ENCODE measurements at places on chromosomes 5 and 9.

DNA sequence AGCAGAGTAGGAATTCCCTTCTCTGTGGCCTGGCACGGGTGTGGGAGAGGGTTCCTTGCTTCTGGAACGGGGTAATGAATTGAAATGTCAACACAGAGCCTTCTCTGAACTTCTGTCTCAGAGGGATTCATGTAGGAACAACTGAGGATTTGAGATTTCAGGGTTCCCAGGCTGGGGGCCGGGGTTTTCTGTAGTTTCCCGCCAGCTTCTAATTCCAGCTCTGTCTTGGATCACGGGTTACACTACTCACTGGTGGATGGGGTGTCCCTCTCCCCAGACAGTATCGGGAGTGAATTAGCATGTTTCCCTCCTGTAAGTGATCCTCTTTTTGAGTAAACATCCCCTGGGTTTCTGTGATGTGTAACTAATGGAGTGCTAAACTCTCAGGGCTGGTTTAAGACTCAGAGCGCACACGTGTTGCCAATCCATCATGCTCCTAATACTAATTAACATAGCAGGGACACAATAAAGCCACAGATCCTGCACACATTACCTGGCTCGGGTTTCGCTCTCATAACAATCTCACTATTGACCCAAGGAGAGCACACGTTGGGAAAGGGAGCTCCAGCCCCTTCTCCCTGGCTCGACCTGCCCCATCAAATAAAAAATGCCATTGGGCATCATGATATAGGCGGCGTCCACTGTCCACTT is 18.1 kb upstream of the DMRT2 start:
- DNase-seq: no peak

DNA sequence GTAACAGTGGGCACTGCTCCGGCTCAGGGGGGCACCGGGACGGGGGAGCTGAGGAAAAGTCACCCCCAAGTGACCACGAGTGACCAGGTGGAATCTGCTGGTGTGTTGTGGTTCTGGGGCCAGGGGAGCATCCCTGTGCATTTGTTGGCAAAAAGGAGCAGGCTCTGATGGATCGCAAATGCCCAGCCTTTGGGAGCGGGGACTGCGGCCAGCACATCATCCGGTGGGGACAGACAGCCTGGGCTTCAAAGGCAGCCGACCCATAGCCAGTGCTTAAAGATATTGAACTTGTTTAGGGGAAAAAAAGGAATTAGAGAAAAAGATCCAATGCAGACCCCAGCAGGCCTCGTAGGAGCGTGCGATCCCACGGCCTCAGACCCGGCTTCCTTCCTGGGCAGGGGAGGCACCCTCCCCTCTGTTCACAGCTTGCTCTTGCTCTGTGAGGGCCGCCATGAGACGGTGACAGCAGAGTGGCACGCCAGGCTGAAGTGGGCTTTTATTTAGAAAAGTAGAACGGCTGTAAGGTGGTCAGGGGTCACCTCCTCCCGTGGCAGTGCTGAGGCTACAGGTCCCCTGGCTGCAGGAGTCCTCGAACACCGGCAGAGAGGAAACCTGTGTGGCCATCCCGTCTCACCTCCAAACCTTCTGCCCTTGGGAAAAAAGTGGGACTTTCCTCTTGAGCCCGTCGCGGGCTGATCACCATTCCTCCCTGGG is 41.2 kb downstream of the COL5A1 start:
- no peak for DNase-seq

DNA sequence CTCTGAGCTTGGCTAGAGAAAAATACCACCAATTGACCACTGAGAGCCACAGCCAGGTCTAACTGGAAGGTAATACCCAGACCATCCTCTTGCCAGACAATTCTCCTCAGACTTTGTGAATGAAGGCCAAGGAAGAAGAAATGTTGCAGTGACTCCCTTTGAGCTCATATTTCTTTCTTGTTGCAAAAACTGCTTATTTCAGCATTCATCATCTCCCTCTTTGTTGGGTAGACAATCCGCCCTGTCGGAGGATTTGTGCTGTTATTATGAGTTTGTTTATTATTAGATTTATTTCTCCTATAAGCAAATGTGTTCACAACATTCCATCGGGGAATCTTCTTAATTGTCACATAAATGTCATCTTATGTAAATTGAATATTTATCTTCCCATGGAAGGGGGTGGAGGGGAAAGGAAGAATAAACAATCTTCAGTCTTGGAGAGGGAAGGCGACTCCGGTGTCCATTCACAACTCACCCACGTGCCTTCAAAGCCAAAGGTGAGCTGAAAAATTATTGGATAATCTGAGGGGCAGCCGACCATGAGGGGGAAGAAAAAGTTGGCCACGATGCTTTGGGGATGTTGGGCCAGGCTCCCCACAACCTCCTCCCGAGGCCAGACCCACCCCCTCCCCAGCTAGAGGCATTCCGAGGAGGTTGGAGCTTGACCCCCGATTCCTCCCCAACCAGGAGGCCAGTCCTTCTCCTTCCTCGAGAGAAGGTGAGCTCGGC is 1.8 kb upstream of the JADE2 start:
- DNase-seq: no peak

- no peak for DNase-seq
These were observed 7.3 kb upstream of the RGS3 start for GRCh38 chr9:113456235-113456634.

DNA sequence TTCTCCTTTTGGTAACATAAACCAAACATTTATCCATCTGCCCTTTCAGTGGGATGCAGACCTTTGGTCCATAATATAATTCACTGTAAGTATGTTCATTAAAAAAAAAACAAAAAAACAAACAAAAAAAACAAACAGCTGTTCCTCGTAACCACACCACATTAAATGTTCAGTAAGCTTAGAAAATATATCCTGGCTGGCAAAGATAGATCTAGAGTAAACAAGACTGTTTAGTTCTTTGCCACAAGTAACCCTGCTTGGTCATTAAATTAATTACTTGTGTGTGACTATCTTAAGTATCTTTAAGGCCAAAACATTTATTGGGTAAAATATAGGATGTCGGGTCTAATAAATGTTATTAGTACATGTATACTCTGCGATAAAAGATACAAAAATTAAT is 1717.1 kb downstream of the EFNA5 start:
- no peak for DNase-seq

GRCh38 chr5:122420091-122420490 is 108.1 kb downstream of the SNCAIP start:
- DNase-seq: no peak

GRCh38 chr5:68325065-68325580 is 109.6 kb downstream of the PIK3R1 start:
- DNase-seq: no peak

GRCh38 chr5:98586581-98586980 is 186.9 kb upstream of the RGMB start:
- DNase-seq: no peak

DNA sequence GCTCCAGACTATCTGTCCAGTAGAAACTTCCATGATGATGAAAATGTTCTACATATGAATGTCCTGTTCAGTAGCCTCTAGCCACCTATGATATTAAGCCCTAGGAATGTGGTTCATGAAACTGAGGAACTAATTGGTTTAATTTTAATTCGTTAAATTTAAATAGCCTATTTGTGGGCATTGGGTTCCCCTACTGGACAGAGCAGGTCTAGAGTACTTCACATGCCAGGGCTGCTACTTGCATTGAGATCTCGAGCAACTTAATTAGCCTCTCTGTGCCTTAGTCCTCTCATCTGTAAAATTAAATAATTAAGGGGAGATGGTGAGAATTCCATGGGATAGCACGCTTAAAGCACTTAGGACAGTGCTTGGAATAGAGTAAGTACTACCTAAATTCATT is 160.0 kb downstream of the PAPPA start:
- DNase-seq: no peak

- no peak for DNase-seq
These were observed 49.6 kb upstream of the CPLX2 start for GRCh38 chr5:175821790-175822211.

DNA sequence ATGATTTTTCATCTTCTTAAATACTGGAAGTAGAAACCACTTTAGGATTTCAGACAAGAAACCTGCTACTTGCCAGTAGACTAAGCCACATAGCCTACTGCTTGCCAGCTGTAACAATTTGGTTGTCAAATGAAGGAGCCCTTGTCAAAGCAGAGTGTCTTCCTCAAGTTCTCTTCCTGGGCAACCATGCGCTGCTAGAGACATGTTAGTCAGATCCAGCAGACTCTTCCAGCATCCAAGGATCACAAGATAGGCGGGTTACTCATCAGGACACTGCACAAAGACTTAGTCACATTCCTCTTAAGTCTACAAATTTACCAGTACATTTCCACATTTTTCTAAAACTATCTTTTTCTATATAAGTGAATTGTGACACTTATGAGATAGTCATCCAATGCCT is 24.4 kb downstream of the SKIC3 start:
- no peak for DNase-seq

DNA sequence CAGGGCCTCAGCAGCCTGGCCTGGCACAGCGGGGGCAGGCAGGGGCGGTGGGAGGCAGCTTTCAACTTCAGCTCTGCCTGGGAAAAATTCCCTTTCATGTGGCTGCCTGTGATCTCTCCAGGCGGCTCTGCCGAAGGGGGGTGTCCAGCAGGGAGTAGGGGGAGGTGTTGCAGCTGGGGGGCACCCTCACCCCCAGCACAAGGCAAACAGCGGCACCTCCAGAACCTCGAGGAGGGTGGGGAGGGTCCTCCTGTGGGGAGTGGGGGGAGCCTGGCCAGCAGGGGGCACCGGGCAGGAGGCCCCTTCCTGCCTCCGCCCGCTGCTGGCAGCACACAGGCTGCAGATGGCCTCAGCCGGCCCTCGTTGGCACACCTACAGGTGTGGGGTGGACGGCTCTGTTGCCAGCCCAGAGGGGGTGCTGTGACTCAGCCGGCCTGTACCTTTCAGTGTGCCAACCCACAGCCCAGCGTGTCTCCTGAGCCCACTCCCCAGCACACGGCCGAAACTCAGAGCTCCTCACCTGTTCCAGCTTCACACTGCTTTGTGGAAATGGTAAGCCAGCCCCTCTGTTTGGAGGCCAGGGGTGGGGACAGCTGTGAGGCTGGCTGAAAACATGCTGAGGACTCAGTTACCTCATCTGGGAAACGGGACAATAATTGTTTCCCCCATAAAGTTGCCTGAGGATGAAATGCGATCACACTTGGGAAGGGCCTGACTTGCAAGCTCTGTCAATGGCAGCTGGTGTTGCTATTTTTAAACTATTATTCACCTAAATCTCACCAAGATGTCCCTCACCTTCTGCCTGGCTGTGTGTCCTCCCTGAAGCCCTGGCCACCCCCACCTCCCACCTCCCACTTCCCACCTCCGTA is 37.0 kb downstream of the CXXC5 start:
- no peak for DNase-seq

GRCh38 chr9:97573482-97574073 is 59.6 kb downstream of the TSTD2 start:
- no peak for DNase-seq

Data from stimulated activated CD8-positive, alpha-beta memory T cell treated with anti-CD3 and anti-CD28 coated beads, Interleukin-4, amount 100 ng/mL, for 4 hours (primary cell).